ENCODE measurements at places on chromosomes 16 and 17.

DNA sequence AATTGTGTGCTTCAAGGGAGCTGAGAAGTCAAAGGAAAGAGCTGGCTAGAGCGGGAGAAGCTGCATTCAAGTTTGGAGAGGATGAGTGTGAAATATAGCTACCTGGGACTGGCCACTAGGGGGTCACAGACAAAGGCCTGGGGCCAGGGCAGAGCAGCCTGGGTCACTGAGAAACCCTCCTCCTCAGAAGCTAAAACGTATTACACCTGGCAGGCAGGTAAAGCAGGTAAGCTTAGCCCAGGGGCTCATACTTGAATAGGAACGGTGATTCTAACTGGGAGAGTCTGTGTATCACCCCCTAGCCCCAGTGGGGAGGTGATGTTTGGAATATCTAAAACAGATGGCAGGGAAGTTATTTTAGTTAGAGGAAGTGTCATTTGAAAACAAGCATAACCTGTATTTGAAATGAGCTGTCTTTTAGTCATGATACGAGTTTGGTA is 6.8 kb downstream of the KRT37 start:
- DNase-seq = no peak
- peaks cover 10% of the 10 kb centered on the region for H3K4me1 ChIP-seq
- peak overlapping the region; percentile 7 for H3K27ac ChIP-seq
- no peaks in the 10 kb centered on the region for H3K36me3 ChIP-seq
- H3K27me3 ChIP-seq = no peaks in the 10 kb centered on the region

- DNase-seq = no peak
- H3K27ac ChIP-seq = no peak overlapping the region
- no peak overlapping the region for H3K4me3 ChIP-seq
- no peaks in the 10 kb centered on the region for H3K4me1 ChIP-seq
These were observed 452.8 kb downstream of the SLC39A11 start for GRCh38 chr17:72639711-72640110.

DNA sequence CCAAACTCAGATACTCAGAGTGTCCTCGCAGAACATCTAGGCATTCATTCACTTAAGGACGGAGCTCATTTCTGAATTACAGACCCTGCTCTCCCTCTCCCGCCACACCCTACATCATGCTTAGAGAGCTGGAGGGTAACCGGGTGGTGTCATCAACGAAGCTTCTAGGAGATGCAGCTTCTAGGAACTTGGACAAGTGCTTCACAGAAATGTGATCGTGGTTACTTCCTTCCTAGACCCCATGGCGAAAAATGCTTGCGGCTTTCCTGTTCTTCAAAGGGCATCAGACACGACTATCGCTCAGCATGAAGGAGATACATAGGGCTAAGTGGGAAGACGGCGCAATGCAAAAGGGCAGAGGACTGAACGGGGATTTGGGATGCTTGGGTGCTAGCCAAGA is 126.8 kb downstream of the ZFHX3 start:
- H3K27ac ChIP-seq = no peak overlapping the region
- no peaks in the 10 kb centered on the region for H3K27me3 ChIP-seq
- DNase-seq = no peak
- H3K36me3 ChIP-seq = no peaks in the 10 kb centered on the region

GRCh38 chr16:3570420-3571062 is 6.7 kb downstream of the NLRC3 start:
- H3K4me1 ChIP-seq = no peaks in the 10 kb centered on the region
- no peak overlapping the region for H3K4me3 ChIP-seq
- no peak overlapping the region for H3K27ac ChIP-seq
- no peaks in the 10 kb centered on the region for H3K27me3 ChIP-seq
- H3K36me3 ChIP-seq = no peaks in the 10 kb centered on the region
- DNase-seq = no peak

DNA sequence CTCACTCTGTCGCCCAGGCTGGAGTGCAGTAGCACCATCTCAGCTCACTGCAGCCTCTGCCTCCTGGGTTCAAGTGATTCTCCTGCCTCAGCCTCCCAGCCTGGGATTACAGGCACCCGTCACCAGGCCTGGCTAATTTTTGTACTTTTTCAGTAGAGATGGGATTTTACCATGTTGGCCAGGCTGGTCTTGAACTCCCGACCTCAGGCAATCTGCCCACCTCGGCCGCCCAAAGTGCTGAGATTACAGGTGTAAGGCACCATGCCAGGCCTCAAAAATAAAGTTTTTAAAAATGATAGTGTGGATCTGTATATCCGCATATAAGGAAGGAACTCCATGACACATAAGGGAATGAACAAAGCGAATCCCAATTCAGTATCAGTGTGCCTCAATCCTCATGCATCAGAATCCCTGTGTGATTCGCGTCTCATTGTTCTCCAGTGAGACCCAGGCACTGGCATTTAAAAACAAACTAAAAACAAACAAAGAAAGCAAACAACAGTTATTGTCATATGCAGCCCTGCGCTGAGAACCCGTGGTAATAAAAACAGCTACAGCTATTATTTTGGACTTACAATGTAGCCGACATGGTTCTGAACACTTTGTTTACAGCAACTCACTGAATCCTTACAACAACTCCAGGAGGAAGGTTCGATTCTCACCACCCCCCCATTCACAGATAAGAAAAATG is 54.1 kb upstream of the CREBBP start:
- peaks cover 14% of the 10 kb centered on the region for H3K4me1 ChIP-seq
- no peaks in the 10 kb centered on the region for H3K36me3 ChIP-seq
- H3K4me3 ChIP-seq = no peak overlapping the region
- no peak overlapping the region for H3K27ac ChIP-seq
- no peaks in the 10 kb centered on the region for H3K27me3 ChIP-seq

- peak overlapping the region; percentile 39 for H3K27ac ChIP-seq
- H3K27me3 ChIP-seq = no peaks in the 10 kb centered on the region
- H3K4me1 ChIP-seq = peaks cover 9% of the 10 kb centered on the region
These were observed 9.7 kb upstream of the CYLD start for GRCh38 chr16:50731989-50732832.

- no peaks in the 10 kb centered on the region for H3K27me3 ChIP-seq
- H3K4me1 ChIP-seq = no peaks in the 10 kb centered on the region
- no peaks in the 10 kb centered on the region for H3K36me3 ChIP-seq
- peak within 1 kb of the TSS; percentile 4 for H3K27ac ChIP-seq
- no peak for DNase-seq
These were observed at the start of gene ASGR2 for GRCh38 chr17:7114241-7114874. Gene ASGR2 (minus strand): TSS chr17:7114822. CDS start chr17:7114240, 582 bp downstream.

GRCh38 chr17:81961087-81961511 is at the start of gene NOTUM:
Gene NOTUM (minus strand): TSS chr17:81961187. CDS start chr17:81960909, 278 bp downstream.
- DNase-seq = no peak
- peaks cover 32% of the 10 kb centered on the region for H3K4me1 ChIP-seq

GRCh38 chr16:85123891-85124635 is 11.8 kb upstream of the CIBAR2 start:
- H3K4me3 ChIP-seq = no peak overlapping the region
- no peak for DNase-seq
- H3K27ac ChIP-seq = peak overlapping the region; percentile 71
- peaks cover 39% of the 10 kb centered on the region for H3K4me1 ChIP-seq

DNA sequence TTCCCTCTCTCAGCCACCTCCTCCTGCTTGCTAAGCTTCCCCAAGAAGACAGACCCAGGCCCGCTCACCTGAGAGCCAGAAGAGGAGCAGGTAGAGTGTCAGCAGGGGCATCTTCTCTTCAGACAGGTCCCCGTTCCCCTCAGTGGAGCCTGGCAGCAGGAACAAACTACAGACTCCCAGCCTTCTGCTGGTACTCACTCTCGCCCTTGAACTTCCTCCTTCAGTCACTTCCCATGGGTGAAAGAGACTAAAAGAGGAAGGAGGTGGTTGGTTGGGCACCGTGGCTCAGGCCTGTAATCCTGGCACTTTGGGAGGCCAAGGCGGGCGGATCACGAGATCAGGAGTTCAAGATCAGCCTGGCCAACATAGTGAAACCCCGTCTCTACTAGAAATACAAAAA is at the start of gene CD300LF:
TSS of gene CD300LF (minus strand) at position 168 of the 400 bp plus-strand sequence. CDS start at position 111, 57 bp downstream.
- no peak for DNase-seq
- H3K36me3 ChIP-seq = no peaks in the 10 kb centered on the region
- no peaks in the 10 kb centered on the region for H3K27me3 ChIP-seq
- no peak within 1 kb of the TSS for H3K27ac ChIP-seq
- no peaks in the 10 kb centered on the region for H3K4me1 ChIP-seq

GRCh38 chr17:34740565-34741520 is 161.5 kb downstream of the TMEM132E start:
- no peak for DNase-seq
- no peaks in the 10 kb centered on the region for H3K4me1 ChIP-seq
- no peaks in the 10 kb centered on the region for H3K36me3 ChIP-seq
- H3K27me3 ChIP-seq = peaks cover 5% of the 10 kb centered on the region

- no peaks in the 10 kb centered on the region for H3K27me3 ChIP-seq
- H3K36me3 ChIP-seq = peaks cover 13% of the 10 kb centered on the region
- H3K4me1 ChIP-seq = peaks cover 37% of the 10 kb centered on the region
- peak overlapping the region; percentile 96 for H3K27ac ChIP-seq
- peak overlapping the region; percentile 74 for H3K4me3 ChIP-seq
These were observed 550 bp upstream of the RNF213 start for GRCh38 chr17:80260069-80260535.

DNA sequence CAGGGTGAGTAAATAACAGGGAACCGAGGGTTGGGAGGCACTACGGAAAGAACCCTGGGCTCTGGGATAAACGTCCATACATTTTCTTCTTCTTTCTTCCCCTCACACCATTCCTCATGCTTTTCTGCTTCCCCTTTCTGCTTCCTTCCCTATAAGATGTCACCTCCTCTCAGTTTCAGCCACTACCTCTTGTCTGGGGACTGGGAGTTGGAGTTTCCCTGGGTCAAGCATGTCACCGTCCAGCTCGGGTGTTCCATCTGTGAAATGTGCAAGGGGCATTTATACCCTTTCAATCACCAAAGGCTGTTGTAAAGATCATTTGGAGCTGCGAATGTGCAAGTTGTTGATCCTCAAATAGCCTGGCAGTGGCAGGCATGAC is 17.5 kb upstream of the CCL22 start:
- peaks cover 14% of the 10 kb centered on the region for H3K4me1 ChIP-seq
- H3K27ac ChIP-seq = peak overlapping the region; percentile 54
- DNase-seq = no peak
- no peaks in the 10 kb centered on the region for H3K36me3 ChIP-seq
- no peak overlapping the region for H3K4me3 ChIP-seq

DNA sequence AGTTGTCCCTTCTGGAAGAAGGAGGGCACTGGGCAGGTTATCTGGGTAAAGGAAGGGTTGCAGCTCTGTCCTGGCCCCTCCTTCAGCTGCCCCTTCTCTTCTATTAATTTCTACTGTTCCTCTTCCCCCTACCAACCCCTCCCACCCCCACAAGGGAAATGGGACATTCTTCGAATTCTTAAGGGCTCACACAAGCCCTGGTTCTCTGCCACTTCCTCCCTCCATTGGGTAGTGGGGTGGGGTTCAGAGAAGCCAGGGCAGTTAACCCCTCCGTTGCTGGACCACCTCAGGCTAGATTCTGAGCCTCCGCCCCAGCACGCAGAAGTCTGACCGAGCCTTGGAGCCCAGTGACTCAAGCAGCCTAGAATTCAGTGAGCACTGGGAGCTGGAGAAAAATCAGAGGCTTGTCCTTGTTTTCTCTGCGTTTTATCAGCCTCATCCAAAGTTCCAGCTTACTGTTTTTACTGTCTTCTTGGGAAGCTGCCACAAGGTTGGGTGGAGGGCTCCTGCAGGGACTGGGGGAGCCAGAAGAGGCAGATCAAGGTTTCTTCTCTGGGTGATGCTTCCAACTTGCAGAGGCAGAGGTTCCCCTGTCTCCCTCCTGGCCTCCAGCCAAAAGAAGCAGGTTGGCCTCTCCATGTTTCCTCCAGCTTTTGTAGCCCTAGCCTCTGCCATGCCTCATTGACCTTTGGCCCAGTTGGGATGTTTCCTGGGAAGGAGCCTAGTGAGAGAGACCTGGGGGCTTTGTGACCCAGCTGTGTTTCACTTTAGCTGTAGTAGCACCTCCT is 10.2 kb downstream of the LASP1 start:
- H3K27ac ChIP-seq = peak overlapping the region; percentile 18
- peaks cover 7% of the 10 kb centered on the region for H3K36me3 ChIP-seq
- no peak overlapping the region for H3K4me3 ChIP-seq

- DNase-seq = no peak
- peak overlapping the region; percentile 65 for H3K27ac ChIP-seq
- no peaks in the 10 kb centered on the region for H3K36me3 ChIP-seq
These were observed 6.5 kb downstream of the SPNS2 start for GRCh38 chr17:4505187-4505586.

DNA sequence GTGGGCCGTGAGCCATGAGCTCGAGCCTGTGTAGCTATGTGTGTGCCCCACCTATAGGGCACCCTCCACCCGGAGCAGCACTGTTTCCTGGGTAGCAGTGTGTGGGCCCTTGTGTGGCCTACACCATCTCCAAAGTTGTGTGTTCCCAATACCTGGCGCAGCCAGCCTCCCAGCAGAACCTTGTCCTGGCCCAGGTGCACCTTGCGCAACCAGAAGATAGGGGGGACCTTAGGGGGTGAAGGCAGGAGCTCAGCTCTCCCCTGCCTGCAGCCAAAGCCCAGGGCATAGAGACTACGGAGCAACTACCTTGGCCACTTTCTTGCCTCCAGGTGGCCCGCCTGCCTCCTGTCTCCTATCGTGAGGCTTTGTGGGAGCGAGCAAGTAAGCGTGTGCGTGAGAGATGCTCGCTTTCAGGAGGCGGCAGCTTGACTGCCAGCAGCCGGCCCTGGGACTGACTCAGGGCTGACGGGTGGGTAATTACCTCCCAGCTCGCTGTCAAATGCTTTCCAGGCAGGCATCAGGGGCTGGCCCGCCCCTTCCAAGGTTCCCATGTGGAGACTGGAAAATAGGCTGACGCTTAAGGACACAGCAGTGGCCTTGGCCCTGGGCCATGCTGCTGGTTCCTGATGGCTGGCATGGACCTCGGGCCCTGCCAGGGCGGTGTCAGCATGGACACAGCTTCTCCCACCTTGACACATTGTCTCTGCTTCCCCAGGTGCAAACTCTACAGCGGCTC is 19.0 kb downstream of the TRAF7 start:
- no peaks in the 10 kb centered on the region for H3K27me3 ChIP-seq
- DNase-seq = no peak
- peaks cover 42% of the 10 kb centered on the region for H3K36me3 ChIP-seq
- H3K4me3 ChIP-seq = no peak overlapping the region

- H3K27me3 ChIP-seq = no peaks in the 10 kb centered on the region
- no peaks in the 10 kb centered on the region for H3K36me3 ChIP-seq
- no peak overlapping the region for H3K4me3 ChIP-seq
- H3K27ac ChIP-seq = no peak overlapping the region
- no peaks in the 10 kb centered on the region for H3K4me1 ChIP-seq
These were observed 484.0 kb upstream of the ERCC4 start for GRCh38 chr16:13435873-13436474.

DNA sequence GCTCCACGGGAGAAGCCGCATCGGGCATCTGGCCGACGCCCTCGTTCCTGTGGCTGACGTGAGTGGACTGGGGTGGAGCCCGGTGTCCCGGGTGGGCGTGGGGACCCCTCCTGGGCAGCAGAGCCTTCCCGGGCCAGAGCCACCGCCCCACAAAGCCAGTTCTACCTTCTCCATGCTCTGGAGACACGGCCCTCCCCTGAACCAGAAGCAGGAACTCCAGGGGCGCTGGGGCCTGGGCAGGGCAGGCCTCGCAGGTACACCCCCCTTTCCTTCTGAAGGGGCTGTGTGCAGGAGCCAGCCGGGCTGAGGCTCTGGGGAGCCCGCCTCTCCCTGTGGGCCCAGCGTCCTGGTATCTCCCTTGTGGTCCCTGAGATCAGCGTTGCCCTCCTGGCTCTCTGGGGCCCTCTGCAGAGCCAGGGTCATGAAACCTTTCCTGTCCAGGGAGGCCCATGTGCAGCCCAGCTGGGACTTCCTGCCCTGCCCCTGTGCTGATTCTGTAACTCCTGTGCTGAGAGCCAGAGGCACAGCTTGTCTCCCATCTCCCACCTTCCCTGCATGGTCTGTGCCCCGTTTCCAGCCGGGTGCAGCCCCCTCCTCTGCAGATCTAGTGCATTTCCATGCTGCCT is 6.5 kb downstream of the PIGQ start:
- peaks cover 7% of the 10 kb centered on the region for H3K36me3 ChIP-seq
- no peaks in the 10 kb centered on the region for H3K27me3 ChIP-seq
- no peak overlapping the region for H3K4me3 ChIP-seq
- no peak overlapping the region for H3K27ac ChIP-seq

Measured in esophagus squamous epithelium (tissue), 5 donors.